ENCODE measurements at places on chromosomes 13 and 19.

GRCh38 chr19:21940684-21941083 is 70.1 kb downstream of the ZNF208 start:
- DNase-seq, result no peak

DNA sequence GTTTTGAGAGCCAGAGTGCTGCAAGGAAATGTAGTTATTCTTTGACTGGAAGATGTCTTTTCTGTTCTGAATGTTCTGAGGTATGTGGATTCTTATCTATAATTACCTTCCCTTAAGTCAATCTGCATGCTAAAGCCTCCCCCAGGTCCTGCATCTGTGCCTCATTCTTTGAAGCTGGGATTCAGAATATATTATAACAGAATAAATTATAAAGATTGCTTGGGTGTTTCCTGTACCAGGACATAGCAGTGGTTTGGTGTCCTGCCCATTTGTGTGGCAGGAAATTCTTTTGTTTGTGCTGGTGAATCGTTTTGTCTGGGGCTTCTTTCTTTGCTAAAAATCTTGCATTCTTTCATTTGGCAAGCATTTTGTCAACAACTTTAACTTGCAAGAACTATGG is 60.2 kb downstream of the ITGBL1 start:
- DNase-seq, result no peak

- DNase-seq, result no peak
These were observed 525.7 kb downstream of the UQCRFS1 start for GRCh38 chr19:28687296-28687695.

DNA sequence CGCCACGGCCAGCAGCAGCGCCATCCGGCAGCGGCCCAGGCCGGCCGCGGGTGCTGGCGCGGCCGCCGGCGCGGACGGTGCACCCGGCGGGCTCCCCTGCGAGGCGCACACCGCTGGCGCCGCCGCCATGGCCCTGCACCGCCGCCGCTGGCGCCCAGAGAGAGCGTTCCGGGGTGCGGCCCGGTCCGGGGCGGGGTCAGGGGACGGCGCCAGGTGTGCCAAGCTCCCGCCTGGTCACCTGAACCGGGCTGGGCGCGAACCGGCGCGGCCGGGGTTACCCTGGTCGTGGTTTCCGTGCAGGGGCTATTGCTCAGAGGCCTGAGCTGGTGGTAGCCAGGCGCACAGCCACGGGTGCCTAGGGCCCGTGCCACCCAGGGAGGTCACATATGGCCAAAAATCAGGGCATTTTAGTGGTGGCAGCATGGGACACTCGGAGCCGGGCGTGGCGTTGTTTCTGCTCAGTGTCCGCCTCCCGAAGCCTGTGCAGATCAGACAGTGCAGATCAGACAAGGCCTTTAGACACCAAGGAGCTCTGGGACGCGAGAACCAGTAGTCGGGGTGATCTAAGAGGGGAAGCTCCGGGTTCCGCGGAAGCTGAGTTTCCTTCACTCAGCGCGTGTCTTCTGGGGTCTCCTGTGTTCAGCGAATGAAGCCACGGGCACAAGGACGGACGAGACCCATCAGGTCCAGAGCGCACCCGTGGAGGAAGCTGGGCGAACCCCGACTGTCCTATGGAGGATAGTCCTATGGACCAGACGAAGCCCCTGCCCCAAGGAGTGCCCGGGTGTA is at the start of gene TMEM238:
TSS of gene TMEM238 (minus strand) at position 162 of the 789 bp plus-strand sequence. CDS start at position 129, 33 bp downstream.
- DNase-seq, result no peak

- DNase-seq, result no peak
These were observed 27.1 kb downstream of the TSSK6 start for GRCh38 chr19:19487950-19488874.

DNA sequence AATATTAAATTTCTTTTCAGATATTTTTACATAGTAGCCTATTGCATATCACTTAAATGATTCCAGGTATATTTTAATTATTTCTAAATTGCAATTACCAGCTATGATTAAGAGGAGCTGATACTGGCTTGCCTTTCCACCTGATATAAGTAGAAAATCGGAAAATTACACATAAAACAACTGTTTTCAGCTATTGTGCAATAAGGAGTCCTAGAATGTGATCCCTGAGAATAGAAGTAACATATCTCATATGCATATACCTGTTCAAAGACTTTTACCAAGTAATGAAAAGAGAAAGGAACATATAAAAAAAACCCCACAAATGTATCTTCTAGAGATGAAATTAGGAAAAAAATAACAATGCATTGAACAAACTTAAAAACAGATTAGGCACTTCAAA is 1354.6 kb upstream of the PCDH9 start:
- DNase-seq, result no peak

DNA sequence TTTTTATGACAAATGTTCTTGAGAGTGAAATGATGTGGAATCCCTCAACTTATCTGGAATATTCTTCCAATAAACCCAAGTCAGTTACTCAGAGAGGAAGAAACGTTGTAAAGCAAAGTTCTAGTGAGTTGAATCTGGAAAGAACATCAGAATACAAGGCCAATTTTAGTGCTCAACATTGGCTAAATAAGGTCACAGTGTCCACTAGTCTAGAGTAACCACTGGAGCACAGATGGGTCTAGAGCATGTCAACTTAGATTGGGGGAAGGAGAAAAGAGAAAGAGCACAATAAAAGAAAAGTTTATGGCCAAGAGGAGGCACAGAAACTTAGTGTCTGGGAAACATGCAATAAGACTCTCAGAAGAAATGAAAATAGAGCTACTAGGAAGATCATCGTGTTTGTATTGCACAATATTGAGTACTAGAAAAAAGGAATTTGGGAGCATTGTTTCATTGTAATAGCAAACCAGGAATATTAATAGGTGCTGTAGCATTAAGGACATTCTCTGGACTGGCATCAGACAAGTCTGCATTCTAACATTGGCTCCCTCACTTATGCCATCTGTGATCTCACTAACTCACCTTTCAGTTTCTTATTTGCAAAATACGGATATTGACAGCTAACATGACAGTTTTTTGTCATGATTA is 1318.5 kb downstream of the PCDH9 start:
- DNase-seq, result no peak

DNA sequence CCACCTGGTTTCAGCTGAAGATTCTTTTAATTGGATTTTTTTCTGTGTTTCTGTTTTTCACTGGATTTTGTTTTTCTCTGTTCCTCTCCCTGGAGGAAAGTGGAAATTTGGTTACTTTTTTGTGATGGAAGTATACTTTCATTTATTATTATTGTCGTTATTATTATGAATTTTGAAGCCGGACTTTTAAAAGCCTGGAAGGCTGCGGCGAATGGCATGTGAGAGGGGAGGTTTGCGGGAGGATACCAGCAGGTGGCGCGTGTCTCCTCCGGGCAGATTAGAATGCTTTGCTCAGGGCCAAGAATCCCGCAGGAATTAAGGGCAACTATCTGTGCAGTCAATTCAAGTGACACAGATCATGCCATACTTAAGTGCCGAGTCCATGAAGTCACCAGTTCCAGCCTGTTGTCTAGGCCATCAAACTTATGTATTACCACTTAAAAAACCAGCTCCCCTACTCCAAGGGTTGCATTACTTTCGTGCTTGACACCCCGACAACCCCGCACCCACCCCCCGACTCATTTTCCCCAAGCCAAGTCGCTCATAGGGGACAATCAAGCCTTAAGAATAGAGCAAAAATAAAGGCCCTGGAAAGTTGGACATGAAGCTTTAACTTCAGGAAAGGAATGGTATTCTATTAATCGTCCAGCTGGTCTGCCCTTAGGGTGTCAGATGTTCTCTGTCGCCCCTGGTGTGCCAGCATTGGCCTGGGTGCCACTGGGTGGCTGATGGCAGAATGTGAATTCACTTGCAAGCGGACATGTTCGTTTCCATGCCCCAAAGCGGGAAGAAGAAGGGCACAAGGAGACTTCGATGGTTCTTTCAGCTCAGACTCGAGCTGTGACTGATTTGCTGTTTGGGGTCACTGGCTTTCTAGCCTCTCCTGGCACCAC is 1.3 kb upstream of the LRCH1 start:
- DNase-seq, result peak; percentile 50

DNA sequence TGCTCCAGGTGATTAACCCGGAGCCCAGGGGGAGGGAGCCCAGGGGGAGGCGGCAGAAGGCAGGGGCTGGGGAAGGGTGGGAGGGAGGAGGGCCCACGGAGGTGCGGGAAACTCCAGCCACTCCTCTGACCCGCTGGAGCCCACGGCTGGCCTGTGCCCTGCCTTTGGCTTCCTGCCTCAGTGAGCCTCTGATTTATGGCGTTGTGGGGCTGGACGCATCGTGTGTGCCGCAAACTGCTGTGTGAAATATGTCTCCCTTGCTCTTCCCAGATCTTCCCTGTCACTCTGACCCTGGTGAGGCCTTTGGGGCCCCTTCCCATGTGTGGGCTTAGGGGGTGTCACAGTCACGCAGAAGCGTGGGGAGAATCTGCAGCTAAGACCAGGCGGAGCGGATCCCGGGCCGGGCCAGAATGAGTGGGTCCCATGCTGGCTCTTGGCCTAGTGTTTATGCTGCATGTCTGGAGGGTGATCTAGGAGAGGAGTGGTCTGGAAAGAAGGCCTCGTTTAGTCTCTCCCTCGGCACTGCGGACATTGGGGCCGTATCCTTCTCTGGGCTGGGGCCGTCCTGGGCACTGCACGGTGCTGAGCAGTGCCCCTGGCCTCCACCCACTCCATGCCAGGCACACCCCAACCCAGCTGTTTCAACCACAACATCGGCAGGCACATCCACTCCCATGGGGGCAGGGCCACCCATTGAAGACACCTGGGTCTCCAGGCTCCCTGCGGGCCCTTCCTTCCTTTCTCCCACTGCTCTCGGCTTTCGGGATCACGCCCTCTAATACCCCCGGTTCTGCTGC is 123.0 kb downstream of the KDM4B start:
- DNase-seq, result no peak

- DNase-seq, result no peak
These were observed 8.3 kb upstream of the PNMA8B start for GRCh38 chr19:46503848-46504453.

GRCh38 chr13:60137911-60138560 is 25.7 kb downstream of the DIAPH3 start:
- DNase-seq, result no peak

DNA sequence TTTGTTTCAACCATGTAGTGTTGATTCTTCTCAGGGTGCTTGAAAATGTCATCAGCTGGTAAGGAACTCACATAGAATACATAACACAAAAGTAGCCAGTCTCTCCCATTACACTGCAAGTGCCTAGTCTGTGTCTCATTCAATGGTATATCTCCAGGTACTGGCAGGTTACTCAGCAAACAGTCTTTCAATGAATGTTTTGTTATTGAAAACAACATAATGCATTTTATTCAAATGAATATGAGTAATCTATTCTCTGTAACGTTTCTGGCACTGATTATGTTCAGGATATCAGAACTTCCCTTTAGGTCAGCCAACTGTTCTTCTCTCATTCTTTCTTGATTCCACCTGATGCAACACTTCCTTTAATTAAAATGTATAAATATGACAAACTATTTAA is 68.0 kb upstream of the SLITRK1 start:
- no peak for DNase-seq

All from T follicular helper cell (primary cell).